ENCODE measurements at places on chromosomes 6 and 20. TPM values are rescaled to one million over a fixed set of nuclear protein-coding genes. Genes with fewer than 3 reads are reported as not detected.
A peak's percentile ranks its signal among the peaks of the same experiment; 100 is the strongest.

GRCh38 chr6:48996461-48997119 lies 466.5 kb downstream of the MMUT start:
- no peak for DNase-seq
- no peaks in the 10 kb centered on the region for H3K36me3 ChIP-seq
- H3K27ac ChIP-seq = no peak overlapping the region
- no peaks in the 10 kb centered on the region for H3K27me3 ChIP-seq

- no peak overlapping the region for H3K27ac ChIP-seq
- peaks cover 3% of the 10 kb centered on the region for H3K4me1 ChIP-seq
- no peak for DNase-seq
Measured at GRCh38 chr20:17797161-17797560, 97.4 kb downstream of the BANF2 start.

DNA sequence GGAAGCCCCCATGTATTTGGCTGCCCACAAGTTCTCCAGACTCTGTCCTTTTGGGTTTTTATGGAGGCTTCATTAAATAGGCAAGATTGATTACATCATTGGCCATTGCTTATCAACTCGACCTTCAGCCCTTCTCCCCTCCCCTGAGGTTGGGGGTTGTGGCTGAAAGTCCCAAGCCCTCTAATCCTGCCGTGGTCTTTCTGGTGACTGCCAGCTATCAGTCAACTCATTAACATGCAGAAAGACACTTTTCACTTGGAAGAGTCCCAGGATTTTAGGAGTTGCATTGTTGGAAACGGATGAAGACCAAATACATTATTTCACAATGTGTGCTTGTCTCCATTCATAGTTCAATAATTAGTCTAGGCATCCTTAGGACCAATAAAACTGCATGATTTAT lies 9.5 kb downstream of the CDC5L start:
- H3K36me3 ChIP-seq = peaks cover 71% of the 10 kb centered on the region
- no peak for DNase-seq
- peaks cover 31% of the 10 kb centered on the region for H3K4me1 ChIP-seq
- no peak overlapping the region for H3K4me3 ChIP-seq

DNA sequence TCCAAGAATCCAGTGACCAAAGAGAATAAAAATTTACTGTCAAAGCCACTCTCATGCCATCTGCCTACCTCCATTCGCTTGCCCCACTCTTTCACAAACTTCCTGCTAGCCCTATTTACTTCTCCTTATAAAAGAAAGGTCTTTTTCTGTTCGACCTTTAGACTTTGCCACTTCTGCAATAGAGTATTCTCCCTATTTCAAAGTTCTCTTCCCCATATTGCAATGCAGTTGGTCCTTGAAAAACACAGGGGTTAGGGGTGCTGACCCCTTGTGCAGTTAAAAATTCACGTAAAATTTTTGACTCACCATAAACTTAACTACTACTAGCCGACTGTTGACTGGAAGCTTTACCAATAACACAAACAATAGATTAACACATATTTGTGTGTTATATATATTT lies 15.0 kb downstream of the CCN2 start:
- H3K27ac ChIP-seq = no peak overlapping the region
- H3K36me3 ChIP-seq = no peaks in the 10 kb centered on the region
- no peak for DNase-seq
- H3K27me3 ChIP-seq = peaks cover 8% of the 10 kb centered on the region
- no peak overlapping the region for H3K4me3 ChIP-seq
- H3K4me1 ChIP-seq = no peaks in the 10 kb centered on the region

GRCh38 chr20:23047001-23047737 lies 2.3 kb downstream of the THBD start:
- no peaks in the 10 kb centered on the region for H3K36me3 ChIP-seq
- H3K4me1 ChIP-seq = peaks cover 5% of the 10 kb centered on the region
- no peak overlapping the region for H3K27ac ChIP-seq
- DNase-seq = no peak
- peaks cover 46% of the 10 kb centered on the region for H3K27me3 ChIP-seq

- H3K27me3 ChIP-seq = peaks cover 2% of the 10 kb centered on the region
- H3K27ac ChIP-seq = no peak overlapping the region
- H3K36me3 ChIP-seq = no peaks in the 10 kb centered on the region
Measured at GRCh38 chr6:112408522-112408921, 61.4 kb downstream of the RFPL4B start.

DNA sequence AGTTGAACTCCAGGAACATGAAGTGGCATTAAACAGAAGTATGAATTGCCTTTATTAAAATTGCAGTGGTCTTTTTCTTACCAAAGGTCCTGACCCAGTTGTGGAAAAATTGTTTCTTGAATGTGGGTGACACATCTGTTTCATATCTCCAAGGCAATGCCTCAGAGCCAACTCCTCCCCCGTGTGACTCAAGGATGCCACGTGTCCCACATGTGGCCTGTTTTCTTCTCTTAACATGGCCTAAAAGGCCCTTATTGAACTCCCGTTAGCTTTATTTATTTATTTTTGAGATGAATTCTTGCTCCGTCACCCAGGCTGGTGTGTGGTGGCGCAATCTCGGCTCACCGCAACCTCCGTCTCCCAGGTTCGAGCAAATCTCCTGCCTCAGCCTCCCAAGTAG lies 128.4 kb upstream of the ESR1 start:
- H3K36me3 ChIP-seq = no peaks in the 10 kb centered on the region
- H3K27me3 ChIP-seq = peaks cover 1% of the 10 kb centered on the region
- no peak overlapping the region for H3K27ac ChIP-seq
- H3K4me3 ChIP-seq = no peak overlapping the region

GRCh38 chr20:4814696-4815252 lies 93.1 kb downstream of the PRND start:
- H3K27ac ChIP-seq = peak overlapping the region; percentile 100
- peak overlapping the region; percentile 96 for H3K4me3 ChIP-seq
- peak; percentile 81 for DNase-seq
- peaks cover 55% of the 10 kb centered on the region for H3K36me3 ChIP-seq

DNA sequence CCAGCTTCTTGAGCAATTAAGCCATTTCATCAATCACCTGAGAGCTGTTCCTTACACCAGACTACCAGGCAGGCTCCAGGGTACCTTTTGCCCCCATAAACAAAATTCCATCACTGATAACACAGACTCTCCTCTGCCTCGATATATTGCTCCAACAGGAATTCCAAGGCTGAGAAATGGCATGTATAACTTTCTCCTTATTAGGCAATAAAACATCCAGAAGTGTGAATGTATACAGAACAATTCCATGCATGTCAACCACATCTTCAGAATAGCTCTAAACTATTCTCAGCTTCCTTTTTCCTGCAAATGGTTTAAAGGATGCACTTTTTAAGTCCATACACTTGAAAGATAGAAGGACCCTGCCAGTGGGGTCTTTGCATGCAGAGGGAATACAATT lies 73.8 kb downstream of the EDN3 start:
- no peaks in the 10 kb centered on the region for H3K36me3 ChIP-seq
- DNase-seq = no peak
- no peak overlapping the region for H3K4me3 ChIP-seq
- H3K27me3 ChIP-seq = no peaks in the 10 kb centered on the region
- H3K4me1 ChIP-seq = peaks cover 11% of the 10 kb centered on the region

- no peak overlapping the region for H3K27ac ChIP-seq
- no peak overlapping the region for H3K4me3 ChIP-seq
- no peaks in the 10 kb centered on the region for H3K27me3 ChIP-seq
- DNase-seq = no peak
- no peaks in the 10 kb centered on the region for H3K4me1 ChIP-seq
Measured at GRCh38 chr6:74554041-74554440, 651.8 kb downstream of the COL12A1 start.

GRCh38 chr20:16955971-16956370 lies 207.8 kb downstream of the OTOR start:
- H3K4me3 ChIP-seq = no peak overlapping the region
- H3K4me1 ChIP-seq = no peaks in the 10 kb centered on the region
- H3K36me3 ChIP-seq = no peaks in the 10 kb centered on the region

GRCh38 chr6:26452631-26453235 lies 5.0 kb upstream of the BTN2A1 start:
- no peak overlapping the region for H3K4me3 ChIP-seq
- H3K36me3 ChIP-seq = peaks cover 18% of the 10 kb centered on the region
- no peak overlapping the region for H3K27ac ChIP-seq
- H3K27me3 ChIP-seq = no peaks in the 10 kb centered on the region
- no peak for DNase-seq

DNA sequence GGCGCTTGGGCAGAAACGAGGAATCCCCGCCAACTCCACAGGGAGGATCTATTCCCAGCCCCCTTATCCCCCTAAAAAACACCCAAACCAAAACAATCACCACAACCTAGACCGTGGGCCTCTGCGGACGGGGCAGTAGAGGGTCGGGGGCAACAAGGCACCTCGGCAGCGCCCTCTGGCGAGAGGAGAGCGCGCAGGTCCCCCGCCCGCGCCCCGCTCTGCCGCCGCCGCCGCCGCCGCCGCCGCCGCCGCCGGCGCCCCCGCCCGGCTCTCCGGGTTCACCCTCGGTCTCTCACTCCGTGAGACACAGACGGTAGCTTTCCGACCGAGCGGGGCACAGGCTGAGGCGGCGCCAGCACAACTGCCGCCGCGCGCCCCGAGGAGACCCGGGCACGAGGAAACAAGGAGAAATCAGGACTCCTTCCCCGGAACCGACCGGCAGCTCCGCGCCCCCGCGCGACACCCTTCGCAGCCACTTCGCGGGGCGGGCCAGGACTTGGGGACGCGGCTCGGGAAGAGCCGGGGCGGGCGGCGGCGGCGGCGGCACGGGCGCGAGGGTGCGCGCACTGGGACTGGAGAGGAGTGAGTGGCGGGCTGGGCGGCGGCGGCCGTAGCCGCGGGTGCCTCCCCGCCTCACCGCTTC lies at the start of gene SLC35F1:
TSS of gene SLC35F1 (plus strand) at position 307 of the 643 bp plus-strand sequence.
- H3K36me3 ChIP-seq = no peaks in the 10 kb centered on the region
- peak within 1 kb of the TSS; percentile 59 for H3K4me3 ChIP-seq
- DNase-seq = peak; percentile 70

DNA sequence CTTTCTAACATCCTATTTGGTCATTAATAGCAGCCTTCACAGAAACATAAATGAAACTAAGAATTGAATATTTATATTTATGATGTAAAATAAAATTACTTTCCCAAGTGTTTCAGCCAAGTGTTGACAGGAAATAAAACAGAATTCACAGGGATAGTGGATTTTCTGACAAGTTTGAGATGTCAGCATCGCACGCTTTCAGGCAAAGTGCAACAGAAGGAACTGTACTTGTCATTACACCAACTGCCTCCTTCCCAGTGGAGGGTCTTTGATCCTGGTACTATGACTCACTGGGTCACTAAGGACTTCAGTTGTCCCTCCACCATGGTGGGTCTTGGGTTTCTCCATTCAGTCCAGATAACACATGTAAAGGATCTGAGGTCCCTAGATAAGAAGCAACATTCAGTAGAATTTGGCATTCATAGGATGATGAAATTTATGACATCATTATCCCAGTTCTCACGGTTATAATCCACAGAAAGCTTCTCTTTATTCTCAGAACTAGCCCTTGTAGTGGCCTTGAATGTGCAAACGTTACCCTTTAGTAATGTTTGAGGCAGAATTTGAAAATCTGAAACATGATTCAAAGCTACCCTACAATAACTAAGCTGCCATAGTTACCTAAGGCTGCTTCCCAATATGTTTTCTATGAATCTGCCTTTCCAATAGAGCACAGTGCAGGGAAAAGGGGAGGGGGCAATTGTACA lies 3.8 kb upstream of the TNFAIP3 start:
- H3K36me3 ChIP-seq = peaks cover 12% of the 10 kb centered on the region
- H3K27ac ChIP-seq = no peak overlapping the region
- no peak for DNase-seq
- no peak overlapping the region for H3K4me3 ChIP-seq

DNA sequence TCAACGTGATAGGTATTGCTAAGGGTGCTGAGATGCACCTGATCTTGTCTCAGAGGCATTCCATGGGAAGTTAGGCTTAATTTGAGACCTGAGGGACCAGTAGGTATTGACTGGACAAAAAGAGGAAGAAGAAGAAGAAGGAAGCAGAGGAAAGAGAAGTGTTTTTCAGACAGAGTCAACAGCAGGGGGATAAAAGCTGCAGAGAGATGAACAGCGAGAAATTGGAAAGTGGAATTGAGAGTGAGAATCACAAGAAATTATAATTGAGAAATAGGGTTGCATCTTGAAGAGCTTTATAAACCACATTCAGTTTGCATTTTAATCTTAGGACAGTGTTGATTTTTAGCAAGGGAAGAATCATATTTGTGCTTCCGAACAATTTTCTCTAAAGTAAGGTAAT lies 254.0 kb downstream of the CD83 start:
- peak overlapping the region; percentile 24 for H3K4me3 ChIP-seq
- peaks cover 40% of the 10 kb centered on the region for H3K4me1 ChIP-seq

DNA sequence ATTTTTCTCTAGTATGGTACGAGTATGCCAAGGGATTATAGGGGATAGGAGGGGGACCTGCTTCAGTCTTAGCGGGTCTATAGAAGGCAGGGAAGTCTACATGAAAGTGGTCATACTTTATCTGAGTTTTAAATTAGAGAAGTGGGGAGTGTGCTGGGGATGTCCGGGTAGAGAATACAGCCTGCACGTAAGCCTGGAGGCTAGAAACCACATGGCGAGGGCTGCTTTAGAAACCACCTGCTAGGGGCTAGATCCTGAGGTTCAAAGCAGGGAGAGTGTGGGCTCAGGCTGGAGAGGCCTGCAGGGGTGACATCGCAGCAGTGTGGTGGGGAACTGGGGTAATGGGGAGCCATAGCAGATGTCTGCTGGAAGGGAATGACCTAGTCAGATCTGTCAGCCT lies 85.2 kb downstream of the VEGFA start:
- no peak overlapping the region for H3K4me3 ChIP-seq
- H3K27me3 ChIP-seq = no peaks in the 10 kb centered on the region
- no peaks in the 10 kb centered on the region for H3K36me3 ChIP-seq
- no peak overlapping the region for H3K27ac ChIP-seq
- DNase-seq = no peak

DNA sequence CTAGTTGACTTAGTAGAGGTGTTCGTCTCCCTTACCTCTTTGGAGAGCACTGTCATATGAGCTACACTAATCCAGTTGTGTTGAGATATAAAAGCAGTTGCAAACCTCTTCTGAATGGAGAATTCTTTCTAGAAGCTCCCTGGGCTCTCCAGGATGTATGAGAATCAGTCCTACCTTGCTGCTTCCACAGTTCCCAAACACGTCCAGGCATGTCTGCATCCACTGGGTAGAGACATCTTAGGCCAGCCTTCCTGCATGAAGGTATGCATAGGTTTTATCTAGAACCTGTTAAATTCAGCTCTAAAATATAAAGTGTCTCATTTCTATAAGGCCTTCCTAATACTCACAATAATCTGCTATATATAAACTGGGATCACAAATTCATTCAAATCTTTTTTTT lies 297.7 kb downstream of the CDC5L start:
- H3K36me3 ChIP-seq = no peaks in the 10 kb centered on the region
- H3K27ac ChIP-seq = no peak overlapping the region
- H3K27me3 ChIP-seq = peaks cover 4% of the 10 kb centered on the region
- no peak for DNase-seq

Gene FHL5
- total RNA-seq = not detected

Gene GFOD1
- total RNA-seq = 5.8 TPM

Gene GMDS
- 33.2 TPM for total RNA-seq

Gene LINC00237
- total RNA-seq = not detected

Gene DIDO1
- total RNA-seq = 43.7 TPM

Gene IL17F
- 157 TPM for total RNA-seq
